Cardiac septum (tissue), 1 donor: ENCODE measurements at places on chromosomes 12 and 14. TPM values are rescaled to one million over a fixed set of nuclear protein-coding genes. Genes with fewer than 3 reads are reported as not detected.

- no peak for DNase-seq
These were observed 31.6 kb upstream of the PTPRQ start for GRCh38 chr12:80412343-80412953.

KRT6C gene
- not detected for total RNA-seq

DNA sequence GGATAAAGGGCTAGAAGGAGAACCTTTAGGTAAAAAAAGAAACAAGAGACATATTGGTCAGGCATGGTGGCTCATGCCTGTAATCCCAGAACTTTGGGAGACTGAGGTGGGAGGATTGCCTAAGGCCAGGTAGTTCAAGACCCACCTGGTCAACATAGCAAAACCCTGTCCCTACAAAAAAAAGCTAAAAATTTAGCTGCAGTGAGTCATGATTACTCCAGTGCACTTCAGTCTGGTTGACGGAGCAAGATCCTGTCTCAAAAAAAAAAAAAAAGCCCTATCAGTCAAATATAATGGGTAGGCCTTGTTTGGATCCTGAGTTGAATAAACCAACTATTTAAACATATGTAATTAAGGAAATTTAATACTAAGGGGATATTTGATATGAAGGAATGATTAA, 54.2 kb downstream of the PPP1R36 start:
- DNase-seq, result no peak

RDH12 gene
- not detected for total RNA-seq

KRT78 gene
- not detected for total RNA-seq

DNA sequence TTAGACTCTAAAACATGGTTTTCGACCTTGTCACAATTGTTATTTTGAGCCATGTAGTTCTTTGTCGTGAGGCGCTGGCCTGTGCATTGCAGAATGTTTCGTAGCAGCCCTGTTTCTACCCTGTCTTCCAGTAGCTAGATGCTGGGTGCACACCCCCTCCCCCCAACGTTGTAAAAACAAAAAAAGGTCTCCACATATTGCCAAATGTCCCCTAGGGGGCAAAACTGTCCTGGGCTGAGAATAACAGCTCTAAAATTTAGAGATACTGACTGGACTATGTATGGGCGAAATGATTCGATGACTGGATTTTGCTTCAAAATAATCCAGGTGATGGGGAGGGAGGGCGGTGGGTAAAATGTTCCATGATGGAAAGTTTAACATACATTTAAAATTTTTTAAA, 126.1 kb upstream of the FUT8 start:
- DNase-seq, result no peak

SLC25A21 gene
- 0.24 TPM for total RNA-seq

DENND5B gene
- 42.3 TPM for total RNA-seq

DNA sequence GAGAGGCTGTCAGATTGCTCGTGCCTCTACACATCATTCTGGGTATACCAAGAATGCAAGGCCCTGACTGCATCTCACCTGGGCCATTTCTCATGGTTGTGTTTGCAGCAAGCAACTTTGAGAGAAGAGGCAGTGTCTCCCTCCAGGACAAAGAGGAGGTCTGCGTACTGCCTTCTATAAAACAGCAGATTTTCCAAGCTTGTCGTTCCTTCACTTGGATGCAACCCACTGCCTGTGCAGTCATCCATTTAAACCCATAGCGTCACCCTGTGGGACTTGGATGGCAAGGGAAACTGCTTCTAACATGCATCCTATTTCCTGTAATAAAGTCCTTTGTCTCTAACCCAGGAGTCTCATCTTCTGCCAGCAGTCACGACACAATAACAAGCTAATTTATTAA, 1.3 kb downstream of the POMT2 start:
- no peak for DNase-seq

GRCh38 chr14:99330316-99331240, 58.6 kb upstream of the BCL11B start:
- no peak for DNase-seq

DNA sequence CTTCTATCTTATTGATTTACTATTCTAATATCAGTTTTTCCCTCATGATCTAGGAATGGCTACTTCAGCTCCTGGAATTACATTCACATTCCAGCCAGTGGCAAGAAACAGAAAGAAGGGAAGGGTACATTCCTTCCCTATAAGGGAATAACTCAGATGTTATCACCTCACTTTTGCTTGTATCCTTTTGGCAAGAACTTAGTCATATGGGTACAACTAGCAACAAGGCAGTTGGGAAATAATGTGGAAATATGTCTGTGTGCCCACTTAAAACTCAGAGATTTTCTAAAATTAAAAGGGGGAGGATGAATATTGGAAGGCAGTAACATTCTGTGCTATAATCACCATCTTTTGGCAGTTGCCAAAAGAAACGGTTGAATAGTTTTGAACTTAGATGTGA, 85.6 kb downstream of the MSRB3 start:
- no peak for DNase-seq

- DNase-seq, result no peak
These were observed 468.1 kb downstream of the NPAS3 start for GRCh38 chr14:33406766-33407165.

DNA sequence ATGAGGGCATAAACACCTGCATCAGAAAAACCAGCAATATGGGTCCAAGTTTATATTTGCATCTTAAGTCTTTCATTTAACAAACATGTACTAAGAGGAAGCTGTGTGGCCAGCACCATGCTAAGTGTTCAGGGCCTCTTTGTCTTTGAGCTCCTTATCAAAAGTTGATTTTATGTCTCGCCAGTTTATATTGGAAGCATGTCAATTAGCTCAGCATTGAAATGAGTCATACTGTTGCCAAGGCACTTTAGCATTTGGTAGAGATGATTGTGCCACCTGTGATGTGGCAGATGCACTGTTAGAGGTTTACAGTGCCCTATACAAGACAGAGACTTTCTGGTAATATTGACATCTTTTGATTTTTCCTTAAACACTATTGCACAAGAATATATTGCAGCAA, 68.5 kb downstream of the BHLHE41 start:
- DNase-seq, result no peak
